AG20443 (cell line): ENCODE measurements at places on chromosomes 2 and 18.
A peak's percentile ranks its signal among the peaks of the same experiment; 100 is the strongest.

DNA sequence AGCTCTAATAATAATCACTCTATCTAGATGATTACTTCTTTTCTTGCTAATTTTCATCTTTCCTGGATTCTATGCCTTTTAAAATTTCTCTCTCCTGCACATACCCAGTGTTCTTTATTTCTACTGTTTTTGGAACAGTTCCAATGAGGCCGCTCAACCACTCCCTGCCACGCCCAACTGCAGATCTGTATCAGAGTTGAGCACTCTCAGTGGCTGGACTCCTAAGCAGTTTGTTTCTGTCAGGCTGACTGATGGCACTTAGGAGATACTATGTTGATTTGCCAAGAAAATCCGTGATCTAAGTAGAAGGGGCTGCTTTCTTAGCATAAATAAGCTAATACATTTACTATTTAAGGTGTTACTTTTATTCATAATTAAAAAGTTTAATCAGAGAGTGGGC lies 192.8 kb downstream of the ARHGAP15 start:
- no peak for DNase-seq

GRCh38 chr18:37550118-37550875 lies 15.3 kb downstream of the CELF4 start:
- no peak for DNase-seq

GRCh38 chr18:45836242-45837205 lies 11.0 kb downstream of the SIGLEC15 start:
- no peak for DNase-seq

- DNase-seq, result no peak
Measured at GRCh38 chr2:25976983-25977741, 5.1 kb downstream of the KIF3C start.

DNA sequence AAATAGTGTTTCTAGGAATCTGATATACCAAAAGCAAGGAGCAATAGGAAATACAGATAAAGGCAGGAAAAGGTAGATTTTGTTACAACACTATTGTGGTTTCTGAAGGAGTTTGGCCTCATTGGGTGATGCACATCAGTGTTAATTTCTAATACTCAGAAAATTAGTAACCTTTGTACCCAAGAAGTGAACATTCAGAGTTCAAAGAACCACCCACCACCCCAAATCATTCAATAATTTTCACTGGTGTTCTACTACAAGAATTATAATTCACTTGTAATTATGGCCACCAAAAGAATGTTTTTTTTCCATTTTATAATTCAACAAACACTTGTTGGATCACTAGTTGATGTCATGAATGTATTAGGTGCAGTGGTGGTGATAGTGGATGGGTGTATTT lies 183.3 kb downstream of the UBE2E3 start:
- no peak for DNase-seq

- no peak for DNase-seq
Measured at GRCh38 chr2:34098256-34098655, 499.2 kb upstream of the FAM98A start.

DNA sequence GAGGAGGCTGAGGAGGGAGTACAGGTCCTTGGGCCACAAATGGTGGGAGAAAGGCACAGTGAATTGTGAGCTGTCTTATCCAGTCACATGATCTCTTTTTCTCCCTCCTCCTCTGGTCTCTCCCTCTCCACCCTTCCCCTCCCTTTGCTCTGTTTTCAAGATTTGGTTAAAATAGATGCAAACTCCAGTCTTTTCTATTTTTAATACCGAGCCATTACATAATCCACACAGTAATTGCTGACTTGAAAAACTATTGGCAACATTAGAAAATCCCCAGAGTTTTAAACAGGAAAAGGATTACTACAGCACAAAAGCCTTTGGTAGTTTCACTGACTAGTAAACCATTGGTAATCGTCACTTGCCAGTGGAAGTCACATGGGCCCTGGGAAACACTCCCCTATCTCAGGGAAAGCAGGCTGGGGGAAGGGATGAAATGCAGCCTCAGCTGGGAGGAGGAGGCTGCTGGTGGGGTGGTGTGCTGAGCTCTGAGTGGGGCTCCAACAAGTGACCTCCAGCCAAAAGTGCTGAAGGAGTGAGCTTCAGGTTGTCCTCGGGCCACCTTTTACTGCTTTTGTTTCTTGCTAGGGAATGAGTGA lies 57.4 kb upstream of the PCBP1 start:
- DNase-seq, result peak; percentile 88

DNA sequence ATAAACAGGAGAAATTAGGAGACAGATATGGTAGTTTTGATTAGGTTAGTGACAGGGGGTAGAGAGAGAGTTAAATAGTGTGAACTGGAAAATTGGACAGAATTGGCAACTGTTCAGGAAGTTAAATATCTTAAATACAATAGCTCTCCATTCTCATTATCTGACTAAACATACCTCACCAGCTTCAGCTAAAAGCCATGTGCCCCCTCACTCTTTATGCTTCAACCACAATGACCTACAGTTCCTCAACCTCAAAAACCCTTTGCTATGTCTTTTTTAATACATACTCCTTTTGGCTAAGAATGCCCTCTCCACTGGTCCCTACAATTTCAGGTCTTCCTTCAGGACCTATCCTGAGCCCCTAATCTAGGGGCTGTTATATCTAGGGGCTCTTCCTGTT lies 740.2 kb upstream of the ZEB2 start:
- no peak for DNase-seq

DNA sequence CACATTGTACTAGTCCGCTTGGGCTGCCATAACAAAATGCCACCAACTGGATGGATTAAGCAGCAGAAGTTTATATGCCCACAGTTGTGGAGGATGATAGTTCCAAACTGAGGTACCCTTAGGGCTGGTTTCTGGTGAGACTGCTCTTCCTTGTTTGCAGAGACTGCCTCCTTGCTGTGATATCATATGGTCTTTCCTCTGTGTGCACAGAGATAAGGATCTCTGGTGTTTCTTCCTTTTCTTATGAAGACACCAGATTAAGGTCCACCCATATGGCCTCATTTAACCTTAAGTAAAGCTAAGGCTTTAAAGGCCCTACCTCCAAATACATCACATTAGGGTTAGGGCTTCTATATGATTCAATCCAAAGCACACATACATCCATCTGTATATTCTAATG lies 738.2 kb upstream of the GCFC2 start:
- DNase-seq, result no peak

GRCh38 chr18:433298-433697 lies 67.2 kb downstream of the COLEC12 start:
- no peak for DNase-seq

DNA sequence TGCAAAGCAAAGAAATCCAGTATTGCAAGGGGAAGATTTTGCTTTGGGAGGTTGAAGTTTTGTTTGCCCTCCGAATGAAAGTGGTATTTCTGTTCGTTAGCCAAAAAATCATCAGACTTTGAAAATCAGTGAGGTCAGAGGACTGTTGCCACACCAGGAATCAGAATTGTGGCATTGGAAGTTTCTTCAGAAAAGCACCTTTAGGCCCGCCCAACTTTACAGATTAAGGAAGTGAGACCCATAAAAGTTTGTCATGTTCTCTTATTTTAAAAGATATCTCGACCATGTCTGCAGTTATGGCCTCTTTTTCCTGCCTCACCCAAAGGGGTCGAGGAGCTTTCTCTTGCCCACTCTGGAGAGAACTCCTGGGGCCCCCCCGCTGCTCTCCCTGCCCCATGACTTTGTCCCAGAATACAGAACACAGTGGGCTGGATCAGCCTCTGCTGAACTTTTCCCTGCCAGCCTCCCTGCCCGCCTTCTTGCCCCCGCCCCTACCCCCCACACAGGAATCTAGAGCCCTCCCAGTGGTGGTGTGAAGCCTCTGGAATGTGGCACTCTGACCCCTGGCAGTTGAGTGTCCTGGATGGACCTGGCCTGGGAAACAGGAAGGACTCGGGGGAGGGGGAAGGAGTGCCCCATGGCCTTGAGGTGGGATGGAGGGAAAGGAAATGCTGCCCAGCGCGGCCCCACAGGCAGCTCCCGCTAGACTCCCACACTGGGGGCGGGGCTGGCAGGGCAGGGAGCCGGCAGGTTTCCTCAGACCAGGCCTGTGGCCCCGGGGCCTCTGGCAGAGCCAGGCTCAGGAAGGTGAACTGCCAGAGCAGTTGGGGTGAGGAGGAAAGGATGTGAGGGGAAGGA lies 25.3 kb downstream of the CRIM1 start:
- peak; percentile 28 for DNase-seq

DNA sequence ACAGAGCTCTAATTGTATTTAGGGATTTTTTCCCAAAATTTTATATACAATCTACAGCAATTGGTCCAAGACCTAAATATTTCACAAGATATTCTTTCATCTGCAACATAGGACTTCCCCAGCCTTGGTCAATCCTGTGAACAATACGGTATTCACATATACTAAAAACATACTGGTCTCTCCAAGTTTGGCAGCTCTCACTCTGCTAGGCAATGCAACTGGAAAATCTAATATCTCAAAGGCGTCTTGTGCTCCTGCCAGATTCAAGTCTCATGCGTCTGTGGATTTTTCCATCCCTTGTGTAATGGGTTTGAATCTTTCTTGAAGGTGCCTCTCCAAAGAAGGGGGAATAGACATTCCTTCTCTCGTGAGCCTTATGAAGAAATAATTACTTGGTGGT lies 27.4 kb upstream of the MBOAT2 start:
- no peak for DNase-seq

GRCh38 chr2:203706403-203706802 lies at the start of gene CD28:
CD28 (plus strand) TSS chr2:203706639; CDS start chr2:203706697, 58 bp downstream.
- no peak for DNase-seq

DNA sequence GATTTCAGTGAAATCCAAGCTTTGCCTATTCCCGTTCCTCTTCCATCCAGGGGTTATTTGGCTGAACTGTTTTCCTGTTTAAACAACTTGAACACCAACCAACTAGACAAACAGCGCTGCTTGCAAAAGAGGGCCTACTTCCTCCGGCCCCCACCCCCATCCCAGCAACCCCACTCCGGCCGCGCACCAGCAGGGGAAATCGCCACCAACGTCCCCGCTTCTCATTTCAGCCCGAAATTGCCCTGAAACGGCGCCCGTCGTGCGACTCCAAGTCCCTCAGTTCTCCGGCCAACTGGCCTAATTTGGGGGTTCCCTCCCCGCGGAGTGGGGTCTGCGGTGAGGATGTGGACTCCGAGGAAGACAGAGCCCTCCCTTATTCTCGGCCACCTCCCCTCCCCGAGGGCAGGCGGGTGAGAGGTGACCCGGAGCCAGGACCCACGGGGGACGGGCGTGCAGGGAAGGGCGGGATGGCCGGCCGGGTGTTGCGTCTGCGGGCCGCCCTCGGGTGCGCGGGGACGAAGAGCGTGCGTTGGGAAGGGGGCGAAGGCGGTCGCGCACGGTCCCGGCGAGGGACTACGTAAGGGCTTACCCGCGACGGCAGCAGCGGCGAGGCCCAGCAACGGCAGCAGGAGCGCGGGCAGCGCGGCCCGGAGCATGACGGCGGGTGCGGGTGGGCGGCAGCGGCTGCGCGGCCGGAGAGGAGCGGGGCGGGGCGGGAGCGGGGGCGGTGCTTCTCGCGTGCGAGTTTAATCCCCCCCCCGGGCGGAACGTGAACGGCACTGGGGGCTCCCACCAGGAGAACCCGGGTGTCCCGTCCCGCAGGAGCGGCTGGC lies at the start of gene CD302:
Gene CD302, minus strand, starts transcription at position 666 of the 833 bp plus-strand sequence. Its CDS starts 10 bp downstream, at position 656.
- peak; percentile 93 for DNase-seq

- DNase-seq, result peak; percentile 65
Measured at GRCh38 chr18:45212181-45213039, 402.9 kb upstream of the SLC14A2 start.

- no peak for DNase-seq
Measured at GRCh38 chr2:203733684-203734083, 27.2 kb downstream of the CD28 start.

DNA sequence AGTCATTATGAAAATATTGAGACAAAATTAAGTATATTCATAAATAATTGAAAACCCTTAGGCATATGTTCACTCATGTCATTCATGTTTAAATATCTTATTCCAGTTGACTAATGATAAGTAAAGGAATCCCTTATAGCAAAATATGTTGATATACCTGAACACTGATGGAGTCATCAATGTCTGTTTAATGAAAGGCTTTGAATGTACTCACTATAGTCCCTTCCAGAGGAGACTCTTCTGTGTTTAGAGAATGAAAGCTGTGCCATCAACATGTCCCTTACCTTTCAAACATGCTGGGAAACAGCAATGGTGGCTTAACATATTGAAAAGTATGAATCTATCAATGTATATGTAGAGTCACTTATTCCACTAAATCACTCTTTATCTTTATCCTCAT lies 242.9 kb downstream of the KCNJ3 start:
- no peak for DNase-seq

DNA sequence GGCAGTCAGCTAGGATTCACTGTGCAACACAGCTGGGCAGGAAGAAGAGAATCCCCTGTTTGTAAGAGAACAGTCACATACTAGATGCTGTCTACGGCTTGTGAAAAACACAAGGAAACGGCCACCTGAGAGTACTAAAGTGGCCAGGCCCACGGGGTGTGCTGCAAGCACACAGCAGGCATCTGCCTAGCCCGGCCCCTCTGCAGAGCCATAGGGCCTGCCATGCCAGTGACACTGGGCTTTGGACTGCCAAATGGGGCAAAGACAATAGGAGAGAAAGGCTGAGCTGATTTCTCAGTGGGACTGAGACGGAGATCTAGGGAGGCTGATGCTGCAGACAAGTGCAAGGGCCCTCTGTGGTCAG lies 10.3 kb downstream of the TUBB6 start:
- no peak for DNase-seq

GRCh38 chr2:167686691-167687090 lies 560.7 kb downstream of the STK39 start:
- DNase-seq, result no peak

DNA sequence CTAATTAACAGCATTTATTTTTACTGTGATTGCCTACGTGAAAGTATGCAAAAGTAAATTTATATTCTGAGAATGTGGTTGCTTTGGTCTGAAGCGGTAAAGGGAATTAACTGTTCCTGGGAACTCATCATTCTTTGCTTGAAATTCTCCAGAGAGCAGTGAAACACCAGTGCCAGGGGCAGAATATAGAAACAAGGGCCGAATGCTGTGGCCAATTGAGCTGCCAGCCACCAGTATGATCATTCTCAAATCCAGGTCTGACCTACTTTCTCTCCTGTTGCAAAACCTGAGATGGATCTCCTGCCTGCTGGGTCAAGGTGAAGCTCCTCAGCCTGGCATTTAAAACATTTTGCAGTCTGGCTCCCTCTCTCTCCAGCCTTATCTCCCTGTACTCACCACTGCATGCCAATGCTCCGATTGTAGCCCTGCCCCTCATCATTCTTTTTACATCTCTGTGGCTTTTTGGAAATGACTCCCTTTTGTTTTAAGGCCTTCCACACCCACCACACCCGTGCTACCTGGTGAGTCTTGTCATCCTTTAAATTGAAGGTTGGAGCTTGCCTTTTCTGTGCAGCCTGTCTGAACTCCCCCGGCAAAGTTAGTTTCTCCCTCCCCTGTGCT lies 94.5 kb upstream of the TMEM178A start:
- DNase-seq, result peak; percentile 18
